ENCODE measurements at places on chromosomes 3 and 15. TPM values are rescaled to one million over a fixed set of nuclear protein-coding genes. Genes with fewer than 3 reads are reported as not detected.

The ARID3B gene
- polyA plus RNA-seq, result 10.3 TPM

DNA sequence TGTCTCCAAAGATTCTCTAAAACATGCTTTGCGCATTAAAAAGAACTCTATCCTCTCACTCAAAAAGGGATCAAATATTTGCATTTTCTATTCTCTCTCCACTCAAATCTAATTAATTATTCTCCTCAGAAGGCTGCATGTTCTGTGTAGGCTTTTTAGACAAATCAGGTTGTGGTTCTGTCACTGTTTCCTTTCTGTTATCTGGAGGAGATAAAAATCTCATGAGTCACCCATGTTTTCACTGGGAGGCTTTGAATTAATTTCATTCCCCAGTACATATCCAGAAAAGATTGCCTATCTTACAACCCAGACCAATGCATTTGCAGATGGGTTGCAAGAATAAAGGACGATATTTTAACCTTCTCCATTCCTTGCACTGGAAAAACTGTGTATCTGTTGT is 446.5 kb downstream of the GRM7 start:
- no peak for DNase-seq

DNA sequence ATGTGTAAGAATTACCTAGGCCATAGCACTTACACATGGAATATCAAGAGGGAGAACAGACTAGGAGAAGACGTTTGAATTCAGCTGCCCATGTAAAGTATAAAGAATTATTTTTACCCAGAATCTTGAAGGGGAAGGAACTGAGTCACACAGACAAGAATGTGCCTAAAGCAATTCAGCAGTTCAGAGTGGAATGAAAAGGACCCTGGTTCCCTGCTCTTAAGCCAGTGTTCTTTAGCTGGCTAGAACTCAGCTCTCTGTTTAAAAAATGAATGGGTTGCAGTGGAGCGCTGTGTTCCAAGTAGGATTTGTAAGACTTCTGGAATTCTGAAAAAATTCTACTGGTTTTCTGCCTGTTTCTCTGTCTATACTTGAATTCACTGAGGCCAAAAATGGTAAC is 440.2 kb downstream of the LPP start:
- no peak for DNase-seq

The MYL3 gene
- 7.3 TPM for polyA plus RNA-seq

The GOLGA8T gene
- polyA plus RNA-seq, result not detected

DNA sequence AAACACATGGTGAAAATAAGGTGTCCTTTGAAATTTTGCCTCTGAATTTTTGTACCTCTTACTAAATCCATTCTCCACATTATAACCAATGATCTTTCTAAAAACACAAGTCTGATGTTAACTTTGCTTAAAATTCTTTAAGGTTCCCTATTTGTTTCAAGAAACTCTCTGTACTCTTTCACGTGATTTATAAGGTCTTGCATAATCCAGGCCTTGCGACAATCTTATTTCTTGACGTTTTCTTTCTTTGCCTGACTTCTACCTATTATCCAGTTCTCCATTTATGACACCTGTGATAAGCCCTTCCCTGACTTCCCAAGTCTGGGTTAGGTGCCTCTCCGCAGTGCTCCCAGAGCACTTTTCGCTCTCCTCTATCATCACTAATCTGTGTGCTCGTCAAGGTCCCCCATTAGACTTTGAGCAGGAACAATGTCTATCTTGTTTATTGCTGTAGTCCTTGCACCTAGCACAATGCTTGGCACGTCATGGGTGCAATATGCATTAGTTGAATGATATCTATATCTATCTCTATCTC is 24.3 kb upstream of the KPNA1 start:
- no peak for DNase-seq

The RLBP1 gene
- polyA plus RNA-seq, result not detected

DNA sequence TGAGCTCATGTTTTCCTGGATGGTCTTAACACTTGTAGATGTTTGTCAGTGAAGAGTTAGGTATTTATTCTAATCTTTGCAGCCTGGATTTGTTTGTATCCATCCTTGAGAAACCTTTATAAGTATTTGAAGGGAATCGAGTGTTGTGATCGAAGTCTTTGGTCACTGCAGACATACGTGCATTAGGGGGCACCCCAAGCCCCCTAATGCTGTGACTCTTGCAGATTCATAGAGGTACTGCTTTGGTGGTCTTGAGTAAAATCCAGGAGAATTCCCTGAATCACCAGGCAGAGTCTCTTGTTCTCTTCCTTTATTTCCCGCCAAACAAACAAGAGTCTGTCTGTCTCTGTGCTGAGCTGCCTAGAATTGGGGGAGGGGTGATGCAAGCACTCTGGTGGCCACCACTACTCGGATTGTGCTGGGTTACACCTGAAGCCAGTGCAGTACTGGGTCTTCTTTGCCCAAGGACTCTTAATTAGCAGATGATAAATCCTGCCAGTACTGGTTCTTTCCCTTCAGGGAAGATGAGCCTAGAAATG is 170.5 kb upstream of the POU1F1 start:
- DNase-seq, result no peak

DNA sequence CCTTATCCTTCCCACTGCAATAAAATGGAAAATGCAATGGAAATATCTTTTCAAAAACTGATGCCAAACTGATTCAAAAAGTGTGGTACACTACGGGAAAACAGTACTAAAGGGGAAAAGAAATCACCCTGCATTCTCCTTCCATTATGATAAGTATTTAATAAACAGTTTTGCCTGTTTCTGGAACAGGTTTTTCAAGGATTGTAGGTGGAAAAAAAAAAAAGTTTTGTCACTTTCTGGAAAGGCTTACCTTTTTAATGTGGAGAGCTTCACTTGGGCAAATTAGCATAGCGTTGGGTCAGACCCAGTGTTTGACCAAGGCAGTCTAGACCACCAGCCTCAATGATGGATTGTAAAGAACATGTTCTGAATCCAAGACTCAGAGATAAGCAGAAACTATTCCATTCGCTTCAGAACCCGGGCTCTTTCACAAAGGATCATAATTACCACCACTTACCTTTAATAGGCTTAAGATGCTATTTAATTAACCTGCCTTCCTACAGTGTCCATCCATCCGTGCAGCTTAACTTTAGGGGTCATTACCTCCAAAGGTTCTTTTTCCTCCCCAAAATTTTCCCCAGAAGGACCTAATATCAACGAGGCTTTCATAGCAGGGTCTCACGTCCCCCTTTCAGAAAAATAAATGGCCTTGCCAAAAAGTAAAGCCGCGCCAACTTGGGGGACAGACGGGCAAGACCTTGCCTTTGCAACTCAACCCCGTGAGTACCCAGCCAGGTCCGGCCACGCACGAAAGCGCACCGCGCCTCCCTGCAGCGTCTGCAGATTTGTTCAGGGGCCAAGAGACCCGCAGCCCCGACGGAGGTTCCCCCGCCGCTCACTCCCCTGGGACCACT is 1.0 kb downstream of the DCBLD2 start:
- no peak for DNase-seq

DNA sequence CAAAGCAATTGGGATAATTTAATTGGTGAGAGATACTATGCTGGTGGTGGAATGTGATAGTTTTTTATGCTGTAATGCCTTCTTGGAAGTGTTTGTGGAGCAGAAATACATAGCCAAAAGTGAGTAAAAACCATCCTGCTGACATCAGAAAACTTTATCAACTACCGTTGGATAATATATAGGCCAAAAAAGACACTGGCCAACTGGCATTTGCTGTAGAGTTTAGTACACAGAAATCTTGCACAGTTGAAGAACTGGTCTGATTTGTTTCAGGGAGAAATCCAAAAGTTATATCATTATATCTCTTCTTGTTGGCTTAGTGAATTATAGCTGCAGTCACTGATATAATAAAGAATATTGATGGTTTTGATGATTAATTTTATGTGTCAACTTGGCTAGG is 507 bp upstream of the MINDY4B start:
- no peak for DNase-seq

The GPR171 gene
- polyA plus RNA-seq, result 0.27 TPM

GRCh38 chr3:38049358-38050126 is 10.5 kb downstream of the DLEC1 start:
- no peak for DNase-seq

The ATP13A5 gene
- 0.69 TPM for polyA plus RNA-seq

- no peak for DNase-seq
Observed at GRCh38 chr15:57196865-57197264, 179.4 kb upstream of the CGNL1 start.

The SSUH2 gene
- 2.3 TPM for polyA plus RNA-seq

The AHSG gene
- polyA plus RNA-seq, result 35.6 TPM
